ENCODE measurements at places on chromosomes 5 and 9. TPM values are rescaled to one million over a fixed set of nuclear protein-coding genes. Genes with fewer than 3 reads are reported as not detected.

Gene PCDHB14
- 0.07 TPM for total RNA-seq

Gene RGS7BP
- not detected for total RNA-seq

Gene PLCXD3
- not detected for total RNA-seq

Gene MCCC2
- total RNA-seq = 42.6 TPM

Gene MTAP
- total RNA-seq = 64.3 TPM

Gene FRMD3
- 0.10 TPM for total RNA-seq

Gene PCDHGA4
- 0.07 TPM for total RNA-seq

All from foreskin keratinocyte (primary cell).